ENCODE measurements at places on chromosomes 5 and 9.

GRCh38 chr9:2567922-2568321, 53.7 kb upstream of the VLDLR start:
- no peaks in the 10 kb centered on the region for H3K27me3 ChIP-seq
- no peaks in the 10 kb centered on the region for H3K4me1 ChIP-seq
- H3K4me3 ChIP-seq = no peak overlapping the region
- no peaks in the 10 kb centered on the region for H3K36me3 ChIP-seq
- no peak for DNase-seq

DNA sequence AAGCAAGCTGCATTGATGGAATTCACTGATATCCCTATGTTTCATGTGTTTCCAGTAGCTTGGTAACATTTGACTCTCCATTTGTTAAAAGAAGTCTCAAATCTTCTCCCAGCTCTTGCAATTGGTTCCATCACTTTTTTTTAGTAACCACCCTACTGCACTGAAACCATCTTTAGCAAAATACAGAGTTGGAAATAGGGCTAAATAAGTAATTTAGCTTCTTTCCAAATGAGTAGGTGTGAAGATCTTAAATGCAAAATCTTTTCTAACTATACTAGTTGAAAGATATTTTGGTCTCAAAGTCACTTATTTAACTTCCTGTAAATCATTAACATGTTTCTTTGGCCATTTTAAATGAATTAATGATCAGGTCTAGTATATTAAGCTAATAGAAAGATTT, 138.1 kb downstream of the DIRAS2 start:
- H3K4me1 ChIP-seq = peaks cover under 1% of the 10 kb centered on the region
- no peaks in the 10 kb centered on the region for H3K36me3 ChIP-seq
- DNase-seq = no peak
- no peak overlapping the region for H3K4me3 ChIP-seq
- H3K27me3 ChIP-seq = no peaks in the 10 kb centered on the region
- H3K27ac ChIP-seq = no peak overlapping the region

- H3K4me3 ChIP-seq = no peak overlapping the region
- H3K36me3 ChIP-seq = no peaks in the 10 kb centered on the region
- H3K27ac ChIP-seq = no peak overlapping the region
Measured at GRCh38 chr5:168216989-168217388, 74.5 kb upstream of the WWC1 start.

DNA sequence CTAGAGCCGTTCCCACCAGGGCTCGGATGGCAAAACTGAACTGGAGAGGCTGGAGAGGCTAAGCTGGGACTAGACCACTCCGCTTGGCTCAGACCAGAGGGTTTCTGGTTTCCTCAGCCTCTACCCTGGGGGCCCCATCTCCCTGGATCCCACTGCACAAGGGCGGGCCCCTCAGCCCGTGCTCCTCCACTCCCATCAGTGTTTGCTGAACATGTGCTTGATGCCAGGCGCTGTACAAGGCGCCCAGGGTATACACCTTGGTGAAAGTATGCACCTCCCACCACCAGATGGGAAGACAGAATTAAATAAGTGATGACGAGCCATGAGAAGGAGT, 18.0 kb downstream of the GPX3 start:
- no peaks in the 10 kb centered on the region for H3K4me1 ChIP-seq
- no peak overlapping the region for H3K27ac ChIP-seq
- H3K4me3 ChIP-seq = no peak overlapping the region
- no peaks in the 10 kb centered on the region for H3K27me3 ChIP-seq
- H3K36me3 ChIP-seq = peaks cover 46% of the 10 kb centered on the region

DNA sequence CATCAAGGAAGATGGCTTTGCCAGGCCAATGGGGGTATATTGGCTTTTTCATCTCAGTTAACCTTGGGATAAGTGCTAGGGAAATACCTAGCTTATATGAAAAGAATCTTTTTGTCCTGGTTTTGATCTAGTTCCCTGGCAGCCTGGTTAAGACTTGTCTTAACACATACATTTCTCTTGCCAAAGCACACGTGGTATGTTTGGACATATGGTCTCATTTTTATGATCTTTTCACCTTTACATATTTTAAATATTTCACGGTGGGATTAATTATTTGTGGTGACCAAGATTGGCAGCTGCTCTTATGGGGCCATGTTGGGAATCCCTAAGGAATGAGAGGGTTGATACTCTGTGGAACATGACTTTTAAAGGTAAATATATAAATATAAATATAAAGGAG, 312.5 kb downstream of the NPR3 start:
- H3K27me3 ChIP-seq = no peaks in the 10 kb centered on the region
- no peak for DNase-seq
- H3K27ac ChIP-seq = no peak overlapping the region

GRCh38 chr9:7125231-7125630, 367.5 kb downstream of the KDM4C start:
- no peak overlapping the region for H3K4me3 ChIP-seq
- peaks cover 62% of the 10 kb centered on the region for H3K36me3 ChIP-seq
- no peak for DNase-seq
- H3K27ac ChIP-seq = peak overlapping the region; percentile 71
- H3K4me1 ChIP-seq = peaks cover 12% of the 10 kb centered on the region

DNA sequence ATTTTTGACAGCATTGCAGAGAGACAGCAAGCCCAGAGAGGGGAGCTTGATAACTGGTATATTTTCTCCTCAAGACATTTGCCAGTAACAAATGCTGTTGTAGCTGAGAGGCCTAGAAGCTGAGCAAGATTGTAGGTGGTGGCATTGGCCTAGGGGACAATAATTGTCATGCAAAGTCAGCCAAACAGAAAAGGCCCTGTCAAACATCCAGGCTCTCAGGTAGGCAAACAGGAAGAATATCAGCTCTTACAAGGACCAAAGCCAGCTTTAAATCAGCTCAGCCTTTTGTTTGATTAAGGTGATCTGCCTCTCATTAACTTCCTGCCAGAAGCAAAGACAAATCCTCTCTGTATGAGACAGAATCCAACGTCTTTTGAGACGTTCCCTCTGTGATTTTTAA, 29.7 kb upstream of the BARX1 start:
- H3K36me3 ChIP-seq = peaks cover 4% of the 10 kb centered on the region
- peaks cover 23% of the 10 kb centered on the region for H3K27me3 ChIP-seq
- H3K4me1 ChIP-seq = no peaks in the 10 kb centered on the region
- no peak for DNase-seq

DNA sequence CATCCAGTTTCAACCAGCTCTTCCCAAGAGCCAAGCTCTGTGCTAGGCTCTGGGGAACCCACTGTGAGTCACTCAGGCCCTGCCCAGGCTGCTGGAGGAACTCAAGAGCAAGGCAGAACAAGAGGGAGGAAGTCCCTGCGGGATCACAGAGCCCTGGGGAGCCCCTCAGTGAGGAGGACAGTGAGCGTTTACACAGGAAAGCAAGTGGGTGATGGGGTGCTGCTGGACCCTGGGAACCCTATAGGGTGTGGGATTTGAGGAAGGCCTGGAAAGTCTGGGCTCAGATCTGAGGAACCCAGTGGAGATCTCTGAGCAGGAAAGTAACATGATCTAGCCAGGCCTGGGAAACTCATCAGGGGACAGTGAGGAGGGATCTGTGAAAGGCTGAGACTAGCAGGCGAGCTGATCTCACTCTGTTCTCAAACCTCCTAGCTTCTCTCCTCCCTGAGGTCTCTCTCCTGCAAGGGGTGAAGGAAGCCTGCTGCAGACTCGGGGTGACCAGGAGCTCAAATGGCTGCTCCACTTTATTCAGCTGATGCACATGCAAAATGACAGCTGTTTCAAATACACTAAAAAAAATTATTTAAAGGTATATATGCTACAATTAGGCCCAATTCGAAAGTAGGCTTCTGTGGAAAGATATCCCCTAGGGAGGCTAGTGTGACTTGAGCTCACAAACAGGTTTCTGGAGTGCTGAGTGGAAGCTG, 70.0 kb downstream of the SHB start:
- no peaks in the 10 kb centered on the region for H3K27me3 ChIP-seq
- no peak overlapping the region for H3K4me3 ChIP-seq
- no peak for DNase-seq
- H3K27ac ChIP-seq = no peak overlapping the region
- H3K36me3 ChIP-seq = no peaks in the 10 kb centered on the region

- DNase-seq = no peak
- H3K4me1 ChIP-seq = no peaks in the 10 kb centered on the region
- no peaks in the 10 kb centered on the region for H3K36me3 ChIP-seq
Measured at GRCh38 chr9:70517926-70518610, 103.6 kb upstream of the KLF9 start.

- no peak overlapping the region for H3K27ac ChIP-seq
- no peak overlapping the region for H3K4me3 ChIP-seq
- H3K27me3 ChIP-seq = no peaks in the 10 kb centered on the region
- peaks cover 17% of the 10 kb centered on the region for H3K36me3 ChIP-seq
- DNase-seq = no peak
- H3K4me1 ChIP-seq = peaks cover 4% of the 10 kb centered on the region
Measured at GRCh38 chr5:127068493-127069214, 4.6 kb downstream of the C5orf63 start.

- no peaks in the 10 kb centered on the region for H3K36me3 ChIP-seq
- no peaks in the 10 kb centered on the region for H3K27me3 ChIP-seq
- no peak overlapping the region for H3K27ac ChIP-seq
- no peak overlapping the region for H3K4me3 ChIP-seq
- H3K4me1 ChIP-seq = no peaks in the 10 kb centered on the region
- DNase-seq = no peak
Measured at GRCh38 chr5:4877579-4877978, 262.6 kb upstream of the ADAMTS16 start.

DNA sequence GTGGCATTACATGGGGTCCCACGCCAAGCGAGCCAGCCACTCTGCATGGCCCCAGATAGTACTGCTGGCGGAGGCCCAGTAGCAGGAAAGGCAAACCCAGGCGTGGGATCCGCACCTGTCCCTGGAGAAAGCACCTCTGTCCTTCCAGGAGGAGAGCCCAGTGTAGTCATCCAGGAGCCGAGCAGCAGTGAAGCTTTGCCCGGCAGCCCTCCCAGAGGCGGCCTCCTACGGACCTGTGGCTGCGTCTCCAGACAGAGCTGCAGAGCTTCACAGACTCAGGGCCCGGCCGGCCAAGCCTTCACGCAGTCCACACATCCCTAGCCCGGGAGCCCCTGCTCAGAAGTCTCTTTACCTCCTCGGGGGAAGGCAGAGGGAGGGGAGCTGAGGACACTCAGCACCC, 100.8 kb upstream of the PPP1R26 start:
- no peak overlapping the region for H3K4me3 ChIP-seq
- H3K27me3 ChIP-seq = peaks cover 6% of the 10 kb centered on the region
- no peak for DNase-seq
- no peak overlapping the region for H3K27ac ChIP-seq
- no peaks in the 10 kb centered on the region for H3K4me1 ChIP-seq
- H3K36me3 ChIP-seq = no peaks in the 10 kb centered on the region

- H3K27me3 ChIP-seq = no peaks in the 10 kb centered on the region
- peaks cover 18% of the 10 kb centered on the region for H3K36me3 ChIP-seq
- peaks cover 6% of the 10 kb centered on the region for H3K4me1 ChIP-seq
- no peak overlapping the region for H3K4me3 ChIP-seq
- H3K27ac ChIP-seq = peak overlapping the region; percentile 10
Measured at GRCh38 chr9:124306098-124306735, 48.5 kb downstream of the NEK6 start.
